ENCODE measurements at places on chromosomes 6 and 20.
A peak's percentile ranks its signal among the peaks of the same experiment; 100 is the strongest.

DNA sequence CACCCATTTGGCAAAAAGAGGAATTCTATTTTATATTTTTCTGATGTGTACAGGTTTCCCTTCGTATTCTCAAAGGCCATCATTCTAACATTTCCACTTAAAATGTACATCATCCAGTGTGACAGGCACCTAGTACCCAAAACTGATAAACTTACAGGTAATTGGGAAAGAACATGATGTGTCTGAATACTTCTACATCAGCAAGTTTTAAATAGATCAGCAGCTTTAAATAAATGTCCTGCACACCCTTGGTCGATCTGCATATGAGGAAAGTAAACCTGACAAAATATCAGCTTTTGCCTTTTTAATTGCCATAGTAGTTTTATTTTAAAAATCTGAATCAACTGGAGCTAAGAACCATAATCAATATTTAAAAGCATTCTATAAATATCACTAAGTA, 26.5 kb downstream of the TOMM6 start:
- H3K4me3 ChIP-seq = no peak overlapping the region
- no peaks in the 10 kb centered on the region for H3K4me1 ChIP-seq
- H3K27me3 ChIP-seq = no peaks in the 10 kb centered on the region
- peaks cover 9% of the 10 kb centered on the region for H3K36me3 ChIP-seq

DNA sequence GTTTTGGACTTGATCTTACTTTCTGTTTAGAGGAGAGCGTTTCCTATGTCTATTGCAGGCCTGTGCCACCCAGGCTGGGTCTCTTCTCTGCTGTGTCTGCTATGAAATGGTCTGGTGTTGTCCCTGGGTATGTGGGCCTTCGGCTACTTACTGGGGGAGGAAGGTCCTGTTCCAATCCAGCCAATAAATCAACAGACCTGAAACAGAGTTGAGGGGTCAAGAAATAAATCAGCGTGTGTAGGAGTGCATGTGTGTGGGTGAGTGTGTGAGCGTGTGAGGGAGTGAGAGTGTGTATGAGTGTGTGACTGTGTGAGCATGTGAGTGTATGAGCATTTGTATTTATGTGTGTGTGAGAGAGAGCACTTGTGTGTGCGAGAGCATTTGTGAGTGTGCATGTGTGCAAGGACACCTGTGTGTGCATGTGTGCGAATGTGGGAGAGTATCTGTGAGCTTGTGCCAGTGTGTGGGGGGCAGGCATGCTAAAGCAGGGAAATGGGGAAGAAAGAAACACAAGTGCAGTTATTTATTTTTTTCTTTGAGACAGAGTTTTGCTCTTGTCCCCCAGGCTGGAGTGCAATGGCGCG, 86.3 kb upstream of the PMEPA1 start:
- H3K27me3 ChIP-seq = peaks cover 27% of the 10 kb centered on the region
- no peak overlapping the region for H3K4me3 ChIP-seq
- DNase-seq = no peak
- no peak overlapping the region for H3K27ac ChIP-seq
- no peaks in the 10 kb centered on the region for H3K4me1 ChIP-seq

- H3K27me3 ChIP-seq = peaks cover 6% of the 10 kb centered on the region
- H3K36me3 ChIP-seq = no peaks in the 10 kb centered on the region
- no peak overlapping the region for H3K4me3 ChIP-seq
- H3K4me1 ChIP-seq = no peaks in the 10 kb centered on the region
- H3K27ac ChIP-seq = no peak overlapping the region
Observed at GRCh38 chr20:38152175-38152620, 12.9 kb downstream of the TGM2 start.

DNA sequence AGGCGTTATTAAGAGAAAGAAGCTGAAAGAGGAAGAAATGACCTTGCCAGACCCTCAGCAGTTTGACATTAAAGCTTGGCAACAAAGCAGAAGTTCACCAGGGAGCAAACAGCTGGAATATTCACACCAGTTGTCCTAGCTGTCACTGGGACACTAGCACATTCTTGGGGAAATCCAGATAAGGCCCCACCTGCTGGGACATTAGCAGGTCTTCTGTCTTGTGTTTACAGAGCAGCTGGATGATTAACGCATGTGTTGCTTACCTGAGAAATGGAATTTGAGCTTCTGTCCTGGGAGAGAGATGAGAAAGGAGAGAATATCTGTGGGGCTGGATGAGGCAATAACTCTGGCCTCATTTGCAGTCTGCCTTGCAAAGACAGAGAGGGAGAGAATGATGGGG, 137.6 kb upstream of the RIN2 start:
- no peaks in the 10 kb centered on the region for H3K4me1 ChIP-seq
- no peak overlapping the region for H3K27ac ChIP-seq
- DNase-seq = no peak
- H3K27me3 ChIP-seq = no peaks in the 10 kb centered on the region
- H3K4me3 ChIP-seq = no peak overlapping the region

DNA sequence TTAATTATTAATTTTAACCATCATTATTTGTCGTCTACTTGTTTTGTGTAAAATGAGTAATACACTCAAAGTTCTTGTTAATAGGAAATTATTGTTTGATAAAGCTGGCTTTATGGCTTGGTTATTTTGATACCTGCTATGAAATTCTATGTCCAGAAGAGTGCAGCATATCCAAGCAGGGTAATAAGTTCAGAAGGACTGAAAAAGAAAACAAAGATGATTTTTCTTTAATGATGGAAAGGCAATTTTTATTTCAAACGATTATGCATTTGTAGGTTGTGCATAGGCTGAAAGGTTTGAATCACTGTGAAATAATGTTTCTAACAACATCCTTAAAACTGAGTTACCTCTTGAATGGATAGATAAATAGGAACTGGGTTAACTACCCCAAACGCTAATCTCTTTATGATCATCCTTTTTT, 1.4 kb upstream of the MAN1A1 start:
- no peak for DNase-seq
- H3K27me3 ChIP-seq = peaks cover 44% of the 10 kb centered on the region
- peaks cover 68% of the 10 kb centered on the region for H3K4me1 ChIP-seq
- peak overlapping the region; percentile 92 for H3K4me3 ChIP-seq
- H3K27ac ChIP-seq = no peak overlapping the region

DNA sequence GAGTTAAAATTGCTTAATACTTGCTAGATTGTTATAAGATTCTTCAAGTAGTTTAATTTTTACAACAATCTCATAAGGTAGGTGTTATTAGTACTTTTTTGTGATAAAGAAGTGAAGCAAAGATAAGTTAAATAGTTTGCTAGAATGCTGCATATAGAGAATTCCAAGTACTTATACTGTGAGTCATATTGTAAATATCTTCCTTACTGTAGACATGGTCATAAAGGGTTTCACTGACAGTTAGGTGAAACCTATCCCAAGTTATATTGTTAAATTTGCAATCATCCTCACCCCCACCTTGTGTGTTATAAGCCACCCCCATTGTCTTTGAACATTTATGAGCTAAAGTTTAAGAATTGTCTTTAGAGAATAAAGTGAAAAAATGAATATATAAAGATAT, 142.0 kb downstream of the FAM83B start:
- no peak overlapping the region for H3K4me3 ChIP-seq
- H3K27ac ChIP-seq = no peak overlapping the region
- H3K27me3 ChIP-seq = no peaks in the 10 kb centered on the region
- DNase-seq = no peak

DNA sequence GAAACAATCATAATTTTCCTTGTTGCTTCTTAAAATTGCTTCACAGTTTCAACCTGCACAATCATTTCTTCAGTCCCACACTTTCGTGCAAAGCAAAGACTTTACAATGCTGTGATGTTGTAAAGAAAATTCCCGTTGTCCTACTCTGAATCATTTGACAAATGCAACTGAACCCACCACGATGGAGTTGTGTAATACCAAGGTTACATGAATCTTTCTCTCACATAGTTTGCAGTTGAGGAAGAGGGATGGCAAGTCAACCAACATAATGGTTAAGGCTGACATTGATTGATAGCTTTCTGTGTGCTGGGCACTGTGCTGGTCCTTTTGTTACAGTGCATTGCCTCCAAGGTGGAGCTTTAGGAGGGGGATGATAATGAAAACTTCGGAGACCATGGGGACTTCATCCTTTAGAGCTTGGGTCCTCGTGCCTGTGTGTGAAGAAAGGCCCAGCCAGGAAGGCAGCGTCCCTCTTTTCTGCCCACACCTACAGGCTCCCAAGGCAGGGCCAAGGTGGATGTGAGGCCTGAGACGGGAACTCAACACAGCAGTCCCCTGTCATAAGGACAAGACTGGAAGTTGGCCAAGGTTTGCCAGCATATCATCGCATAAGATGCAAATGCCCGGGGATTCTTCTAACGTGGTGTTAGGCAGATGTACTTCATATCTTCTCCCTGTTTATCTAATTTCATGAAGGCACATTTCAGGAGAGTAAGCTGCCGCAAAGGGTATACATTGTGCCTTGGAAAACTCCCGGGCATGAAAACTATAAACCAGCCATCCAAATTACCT, 96.9 kb downstream of the LY86 start:
- no peak overlapping the region for H3K27ac ChIP-seq
- DNase-seq = no peak
- H3K27me3 ChIP-seq = no peaks in the 10 kb centered on the region
- no peaks in the 10 kb centered on the region for H3K36me3 ChIP-seq
- H3K4me1 ChIP-seq = peaks cover 7% of the 10 kb centered on the region
- H3K4me3 ChIP-seq = no peak overlapping the region

DNA sequence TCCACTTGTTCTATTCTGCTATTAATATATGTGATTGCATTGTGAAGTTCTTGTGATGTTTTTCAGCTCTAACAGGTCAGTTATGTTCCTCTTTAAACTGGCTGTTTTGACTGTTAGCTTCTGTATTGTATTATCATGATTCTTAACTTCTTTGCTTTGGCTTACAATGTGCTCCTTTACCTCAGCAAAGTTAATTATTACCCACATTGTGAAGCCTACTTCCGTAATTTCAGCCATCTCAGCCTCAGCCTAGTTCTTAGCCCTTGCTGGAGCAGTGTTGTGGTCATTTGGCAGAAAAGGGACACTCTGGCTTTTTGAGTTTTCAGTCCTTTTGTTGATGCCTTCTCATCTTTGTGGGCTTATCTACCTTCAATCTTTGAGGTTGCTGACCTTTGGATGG, 440.2 kb downstream of the TBC1D32 start:
- no peaks in the 10 kb centered on the region for H3K27me3 ChIP-seq
- H3K27ac ChIP-seq = no peak overlapping the region
- no peak overlapping the region for H3K4me3 ChIP-seq
- H3K4me1 ChIP-seq = no peaks in the 10 kb centered on the region
- H3K36me3 ChIP-seq = no peaks in the 10 kb centered on the region

DNA sequence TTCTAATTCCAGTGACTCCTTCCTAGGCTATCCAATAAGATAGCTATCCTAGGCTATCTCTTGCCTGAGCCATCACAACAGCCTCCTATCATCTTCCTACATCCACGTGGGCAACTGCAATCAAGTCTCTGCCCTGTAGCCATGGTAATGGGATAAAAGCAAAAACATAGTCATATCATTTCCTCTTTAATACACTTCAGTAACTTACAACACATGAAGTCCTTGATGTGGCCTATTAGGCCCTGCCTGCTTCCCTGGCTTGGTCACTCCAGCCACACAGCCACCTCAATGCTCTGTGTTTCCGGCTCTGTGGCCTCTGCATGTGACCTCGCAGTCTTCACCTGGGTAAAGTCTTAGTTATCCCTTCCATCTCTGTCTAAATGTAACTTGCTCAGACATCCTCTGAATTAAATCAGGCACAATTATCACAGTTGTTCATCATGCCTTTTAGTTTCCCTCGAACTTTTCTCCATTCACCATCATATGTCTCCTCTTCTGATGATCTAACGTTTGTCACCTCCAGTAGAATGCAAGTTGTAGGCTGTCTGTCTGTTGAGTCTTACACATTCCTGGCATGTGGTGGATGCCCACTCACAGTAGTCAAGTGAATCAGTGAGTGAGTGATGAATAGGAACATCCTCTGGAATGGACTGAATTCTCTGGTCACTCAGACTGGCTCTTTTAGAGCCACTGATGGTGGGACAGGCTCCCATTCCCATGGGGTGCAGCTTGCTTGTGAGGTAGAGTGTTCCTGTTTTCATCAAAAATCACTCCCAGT, 229.4 kb downstream of the TBC1D7 start:
- no peaks in the 10 kb centered on the region for H3K4me1 ChIP-seq
- peaks cover 11% of the 10 kb centered on the region for H3K27me3 ChIP-seq
- H3K4me3 ChIP-seq = no peak overlapping the region
- DNase-seq = no peak
- H3K36me3 ChIP-seq = no peaks in the 10 kb centered on the region
- H3K27ac ChIP-seq = no peak overlapping the region

- no peak overlapping the region for H3K27ac ChIP-seq
- no peaks in the 10 kb centered on the region for H3K27me3 ChIP-seq
- peaks cover 24% of the 10 kb centered on the region for H3K4me1 ChIP-seq
- H3K36me3 ChIP-seq = no peaks in the 10 kb centered on the region
- H3K4me3 ChIP-seq = no peak overlapping the region
- peak; percentile 66 for DNase-seq
Observed at GRCh38 chr6:114007516-114007915, 36.6 kb upstream of the HDAC2 start.

GRCh38 chr20:48957533-48957932, 36.0 kb downstream of the ARFGEF2 start:
- no peak for DNase-seq
- no peaks in the 10 kb centered on the region for H3K4me1 ChIP-seq
- no peak overlapping the region for H3K27ac ChIP-seq

GRCh38 chr6:4496284-4496683, 279.9 kb upstream of the CDYL start:
- no peaks in the 10 kb centered on the region for H3K4me1 ChIP-seq
- H3K27me3 ChIP-seq = no peaks in the 10 kb centered on the region
- H3K27ac ChIP-seq = no peak overlapping the region

DNA sequence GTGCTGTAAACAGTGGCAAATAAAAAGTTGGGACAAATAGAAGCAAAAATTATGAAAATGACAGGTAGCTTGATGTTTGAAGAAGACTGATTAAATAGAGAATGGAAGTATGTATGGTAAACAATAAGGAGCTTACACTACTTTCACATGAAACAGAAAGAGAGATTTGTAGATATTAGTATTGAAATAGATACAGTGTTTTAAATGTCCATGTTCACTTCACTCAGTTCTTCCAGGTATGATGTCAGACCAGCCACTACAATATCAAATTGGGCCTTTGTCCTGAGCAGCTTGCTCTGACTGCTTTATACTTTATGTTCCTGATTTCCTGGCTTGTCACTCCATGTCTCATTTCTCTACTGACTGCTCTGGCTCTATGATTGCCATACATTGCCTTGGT, 107.5 kb downstream of the CENPW start:
- no peaks in the 10 kb centered on the region for H3K36me3 ChIP-seq
- H3K27ac ChIP-seq = no peak overlapping the region
- H3K4me3 ChIP-seq = no peak overlapping the region

DNA sequence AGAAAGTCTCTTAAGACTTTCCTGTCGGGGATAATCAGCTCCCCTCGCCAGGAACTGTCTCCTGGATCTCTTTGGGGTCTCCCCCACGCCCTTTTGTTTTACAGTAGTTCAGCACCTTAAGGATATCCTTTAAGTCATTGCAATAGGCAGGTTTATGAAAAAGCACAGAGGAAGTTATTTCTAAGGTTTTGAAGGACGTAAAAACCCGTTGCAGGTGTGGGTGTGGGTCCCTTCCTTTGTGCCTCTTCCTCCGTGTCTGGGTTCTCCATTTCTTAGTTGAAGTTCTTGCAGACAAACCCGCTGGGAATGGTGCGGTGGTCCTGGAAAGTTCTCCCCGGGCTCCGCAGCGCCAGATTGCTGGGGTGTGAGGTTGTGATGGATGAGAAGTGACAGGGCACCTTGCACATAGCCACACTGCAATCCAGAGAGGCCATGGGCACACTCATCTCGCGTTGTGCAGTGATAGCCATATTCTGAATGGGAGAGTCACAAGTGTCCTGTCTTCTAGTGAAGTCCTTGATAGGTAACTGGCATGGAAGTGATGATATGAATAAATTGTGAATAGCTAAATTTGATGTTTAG, 65.2 kb downstream of the GTF2H5 start:
- H3K4me3 ChIP-seq = peak overlapping the region; percentile 83
- no peaks in the 10 kb centered on the region for H3K36me3 ChIP-seq
- H3K4me1 ChIP-seq = peaks cover 30% of the 10 kb centered on the region
- no peak for DNase-seq

All from DND-41 (cell line).